Hematopoietic multipotent progenitor cell treated with erythropoietin and hydrocortisone succinate and interleukin-3 and kit ligand, for 15 days (in vitro differentiated cells): ENCODE measurements at places on chromosomes 16 and 17.

- DNase-seq: no peak
These were observed 306.1 kb upstream of the XYLT1 start for GRCh38 chr16:17776888-17777287.

- DNase-seq: no peak
These were observed 41.0 kb upstream of the ZNF469 start for GRCh38 chr16:88341551-88342290.

- no peak for DNase-seq
These were observed 68.8 kb downstream of the GPR139 start for GRCh38 chr16:20004931-20005330.

- no peak for DNase-seq
These were observed 643 bp downstream of the NOTUM start for GRCh38 chr17:81960130-81960958.

GRCh38 chr17:1629504-1630310, 1.1 kb upstream of the SLC43A2 start:
- DNase-seq: peak; percentile 79

DNA sequence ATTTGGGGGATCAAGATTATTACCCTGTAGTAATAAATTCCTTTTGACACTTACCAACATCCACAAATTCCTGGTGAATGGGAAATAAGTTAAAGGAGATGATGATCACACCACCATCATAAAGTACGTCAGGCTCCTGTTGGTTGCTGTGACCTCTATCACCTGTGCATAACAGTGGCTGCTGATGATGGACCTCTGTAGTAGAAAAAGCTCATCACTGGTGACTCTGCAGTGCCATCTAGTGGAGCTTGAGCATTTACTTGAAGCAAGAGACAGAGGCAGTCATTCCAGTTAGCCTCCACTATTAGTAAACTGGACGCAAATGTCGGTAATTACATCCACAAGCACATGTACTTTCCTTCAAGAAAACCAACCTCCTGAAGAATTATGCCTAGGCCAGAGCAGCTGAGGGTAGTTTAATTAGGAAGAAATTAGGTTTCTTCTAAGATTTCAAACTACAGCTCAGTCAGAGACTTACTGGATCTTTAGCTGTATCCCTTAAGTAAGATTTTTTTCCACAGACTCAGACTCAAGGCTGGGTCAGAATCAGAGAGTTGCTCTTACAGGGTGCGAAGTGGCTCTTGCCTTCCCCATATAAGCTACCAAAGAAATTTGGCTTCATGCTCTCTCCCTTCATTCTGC, 39.3 kb downstream of the CYB561 start:
- peak; percentile 85 for DNase-seq

DNA sequence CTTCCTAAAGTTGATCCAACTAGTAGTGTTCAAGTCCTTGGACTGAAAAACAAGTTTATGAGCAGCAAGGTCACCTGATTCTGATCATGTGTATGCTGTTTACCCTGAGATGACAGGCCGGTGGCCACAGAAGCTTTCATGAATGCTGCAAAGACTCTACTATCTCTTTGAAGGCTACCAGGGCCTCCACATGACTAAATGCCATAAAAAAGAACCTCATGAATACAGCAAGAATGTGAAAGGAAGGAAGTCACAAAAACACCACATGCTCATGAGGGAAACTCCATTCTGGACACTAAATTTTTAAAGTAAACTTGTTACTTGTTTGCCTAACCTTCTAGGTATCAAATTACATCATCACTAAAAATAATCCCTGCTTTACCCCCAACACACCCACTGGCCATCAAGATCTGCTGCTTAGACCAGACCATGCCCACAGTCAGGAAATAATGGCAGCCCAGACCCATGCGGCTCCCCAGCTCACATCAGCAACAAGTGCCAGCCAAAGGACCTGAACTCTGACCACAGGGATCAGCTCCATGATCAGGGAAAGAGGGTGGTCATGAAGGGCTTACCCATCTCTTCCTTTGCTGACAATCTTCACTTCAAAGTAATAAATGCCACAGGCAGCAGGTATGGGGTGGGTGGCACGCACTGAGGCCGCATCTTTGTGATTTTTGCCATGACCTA, 1.4 kb downstream of the RANBP10 start:
- DNase-seq: peak; percentile 44

- no peak for DNase-seq
These were observed 79.2 kb upstream of the RBL2 start for GRCh38 chr16:53355064-53355463.

DNA sequence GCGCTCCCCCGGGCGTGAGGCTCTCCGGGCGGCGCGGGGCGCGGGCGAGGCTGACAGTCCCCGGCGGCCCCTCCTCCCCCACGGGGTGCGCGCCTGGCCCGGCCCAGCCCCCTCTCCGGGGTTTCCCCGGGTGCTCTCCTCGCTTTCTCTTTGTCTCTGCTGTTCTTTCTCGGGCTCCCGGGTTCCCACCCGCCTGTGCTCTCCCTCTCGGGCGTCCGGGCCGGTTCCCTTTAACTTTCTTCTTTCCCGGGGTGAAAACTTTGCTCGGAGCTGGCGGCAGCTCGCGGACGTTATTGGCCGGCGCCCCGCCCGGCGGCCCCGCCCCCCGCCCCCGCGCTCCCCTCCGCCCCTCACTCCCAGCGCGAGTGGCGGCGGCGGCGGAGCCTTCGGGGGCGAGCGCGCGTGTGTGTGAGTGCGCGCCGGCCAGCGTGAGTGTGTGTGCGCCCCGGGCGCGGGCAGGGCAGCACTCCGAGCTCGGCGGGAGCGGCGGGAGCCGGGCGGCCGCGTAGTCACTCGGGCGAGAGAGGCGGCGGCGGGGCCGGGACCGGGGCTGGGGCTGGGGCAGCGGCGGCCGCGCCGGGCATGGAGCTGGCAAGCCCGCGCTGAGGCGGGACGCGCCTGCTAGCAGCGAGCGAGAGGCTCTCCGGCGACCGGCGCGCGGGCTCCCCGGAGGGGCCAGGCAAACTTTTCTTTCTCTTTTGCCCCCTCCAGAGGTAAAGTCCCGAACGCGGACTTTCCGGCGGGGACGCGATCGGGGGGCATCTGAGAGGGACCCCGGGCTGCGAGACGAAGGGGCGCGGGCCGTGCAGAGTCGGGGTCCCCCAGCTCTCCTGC, at the start of gene NTN1:
Gene NTN1 (plus strand): TSS at position 353 of the 834 bp plus-strand sequence. CDS start 864 bp downstream, outside the sequence.
- no peak for DNase-seq

GRCh38 chr17:65359016-65359415, 202.4 kb downstream of the AXIN2 start:
- no peak for DNase-seq

DNA sequence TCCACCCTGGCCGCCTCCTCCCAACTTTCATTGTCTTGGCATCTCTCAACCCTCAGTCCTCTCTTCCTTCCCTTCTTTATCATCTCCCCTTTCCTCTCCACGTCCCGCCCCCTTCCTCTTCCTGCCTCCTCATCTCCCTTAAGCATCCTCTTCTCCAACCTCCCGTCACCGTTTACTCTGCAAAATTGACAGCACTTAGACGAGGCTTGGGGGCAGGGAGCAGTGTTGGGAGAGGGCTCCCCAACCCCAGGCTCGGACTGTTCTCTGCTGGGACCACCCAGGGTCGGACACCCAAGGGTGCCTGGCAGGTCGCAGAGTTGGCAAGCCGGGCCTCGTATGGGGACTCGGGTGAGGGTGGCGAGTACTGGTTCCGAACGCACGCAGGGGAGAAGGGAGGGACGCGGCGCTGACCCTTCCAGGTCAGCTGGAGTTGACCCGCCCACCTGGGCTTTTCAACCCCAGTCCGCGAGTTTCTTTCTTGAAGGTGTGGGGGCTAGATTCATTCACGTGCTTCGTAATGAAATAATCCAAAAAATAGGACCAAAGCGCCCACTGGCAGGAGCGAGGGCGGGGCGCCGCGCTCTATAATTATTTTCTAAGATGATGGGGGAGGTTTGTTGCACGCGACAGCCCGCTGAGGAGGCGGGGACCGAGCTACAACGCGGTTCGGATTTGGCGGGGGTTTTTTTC, 775 bp upstream of the PAGR1 start:
- DNase-seq: no peak

DNA sequence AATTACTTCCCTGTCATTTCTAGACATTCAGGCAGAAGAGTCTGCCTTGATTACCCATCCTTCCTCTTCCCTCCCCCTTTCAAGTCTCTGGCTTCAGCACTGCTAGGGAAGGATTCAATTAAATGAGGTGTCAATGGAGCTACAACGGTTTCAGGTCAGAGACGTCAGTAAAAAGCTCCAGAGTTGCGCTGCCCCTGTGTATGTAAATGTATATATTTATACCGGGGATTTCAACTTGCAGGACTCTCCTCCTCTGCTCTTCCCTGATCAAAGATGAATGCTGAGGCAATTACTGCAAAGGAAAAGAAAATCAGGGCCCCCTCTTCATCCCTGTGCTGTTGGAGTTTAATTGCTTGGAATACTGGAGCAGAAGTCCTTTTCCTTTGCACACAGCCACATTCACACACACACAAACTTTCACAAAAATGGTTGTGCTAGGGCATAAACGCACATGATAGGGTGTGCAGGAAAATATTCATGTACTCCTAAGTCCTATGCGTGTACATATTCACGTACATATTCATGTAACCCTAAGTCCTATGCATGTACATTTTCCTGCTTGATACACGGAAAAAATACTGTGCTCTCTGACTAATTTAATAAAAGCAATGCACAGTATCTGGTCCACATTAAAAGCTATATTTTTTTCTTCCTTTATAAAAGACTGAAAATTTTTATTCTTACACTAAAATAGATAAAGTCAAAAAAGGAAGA, 129.7 kb upstream of the PMFBP1 start:
- no peak for DNase-seq

- no peak for DNase-seq
These were observed 107.0 kb upstream of the CACNG5 start for GRCh38 chr17:66727634-66728570.

GRCh38 chr16:4094127-4094773, 22.0 kb downstream of the ADCY9 start:
- DNase-seq: no peak

- DNase-seq: no peak
These were observed 26.3 kb upstream of the METRNL start for GRCh38 chr17:83053021-83053681.

DNA sequence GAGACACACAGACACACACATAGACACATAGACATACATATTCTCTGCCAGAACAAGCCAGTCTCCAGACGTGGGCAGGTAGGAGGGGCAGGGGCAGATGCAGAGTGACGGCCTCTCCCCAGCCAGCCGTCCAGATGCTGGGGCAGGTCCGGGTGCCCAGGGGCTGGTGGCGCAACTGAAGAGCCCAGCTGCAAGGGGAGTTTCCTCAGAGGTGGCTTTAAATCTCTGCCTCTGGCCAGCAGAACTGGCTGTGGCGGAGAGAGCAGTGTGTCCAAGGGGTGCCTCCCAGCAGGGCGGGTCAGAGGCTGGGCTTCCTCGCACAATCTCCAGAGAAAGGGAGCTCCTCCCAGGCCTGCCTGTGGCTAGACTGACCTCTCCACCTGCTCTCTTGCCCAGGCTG, 9.4 kb upstream of the GCGR start:
- DNase-seq: no peak

DNA sequence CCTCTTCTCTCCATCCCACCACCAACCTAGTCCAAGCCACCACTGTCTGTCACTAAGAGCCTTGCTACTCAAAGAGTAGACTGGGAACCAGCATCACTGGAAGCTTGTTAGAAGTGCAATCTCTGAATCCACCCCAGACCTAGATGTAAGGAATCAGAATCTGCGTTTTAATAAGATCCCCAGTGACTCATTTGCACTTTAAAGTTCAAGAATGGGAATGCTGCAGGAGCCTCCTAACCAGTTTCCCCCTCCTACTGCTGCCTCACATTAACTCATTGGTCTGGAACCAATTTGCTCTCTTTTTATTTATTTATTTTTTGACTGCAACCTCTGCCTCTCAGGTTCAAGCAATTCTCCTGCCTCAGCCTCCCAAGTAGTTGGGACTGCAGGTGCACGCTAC, 19.8 kb upstream of the LYRM9 start:
- DNase-seq: no peak

GRCh38 chr16:19153876-19154275, 14.2 kb upstream of the SYT17 start:
- DNase-seq: no peak

- DNase-seq: peak; percentile 18
These were observed 2.0 kb upstream of the CD300H start for GRCh38 chr17:74569020-74570003.

GRCh38 chr17:2213291-2213960, 90.2 kb downstream of the SMG6 start:
- no peak for DNase-seq

GRCh38 chr17:64572682-64573154, 65.9 kb downstream of the CEP95 start:
- DNase-seq: no peak

DNA sequence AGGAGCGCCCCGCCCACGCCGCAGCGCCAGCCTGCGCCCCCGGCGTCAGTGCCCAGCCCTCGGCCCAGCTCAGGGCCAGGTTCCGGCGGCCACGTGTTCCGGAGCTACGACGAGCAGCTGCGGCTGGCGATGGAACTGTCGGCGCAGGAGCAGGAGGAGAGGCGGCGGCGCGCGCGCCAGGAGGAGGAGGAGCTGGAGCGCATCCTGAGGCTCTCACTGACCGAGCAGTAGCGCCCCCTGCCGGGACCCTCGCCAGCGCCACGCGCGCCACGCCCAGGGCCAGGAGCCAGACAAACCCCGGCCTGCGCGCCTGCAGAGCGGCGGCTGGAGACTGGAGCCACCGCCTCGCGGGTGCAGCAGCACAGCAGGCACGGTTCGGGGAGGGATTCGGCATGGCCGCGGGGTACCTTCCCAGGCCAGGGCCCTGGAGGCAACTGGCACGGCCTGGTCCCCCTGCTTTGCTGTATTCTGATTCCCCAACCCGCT, 9.3 kb downstream of the CORO6 start:
- DNase-seq: peak; percentile 69

GRCh38 chr17:80937462-80938381, 53.9 kb upstream of the CHMP6 start:
- DNase-seq: no peak

GRCh38 chr17:57959929-57960328, 4.7 kb upstream of the CUEDC1 start:
- no peak for DNase-seq

GRCh38 chr17:13002761-13003453, 14.9 kb downstream of the ELAC2 start:
- DNase-seq: peak; percentile 69

GRCh38 chr16:72469932-72470331, 298.0 kb upstream of the PMFBP1 start:
- no peak for DNase-seq

DNA sequence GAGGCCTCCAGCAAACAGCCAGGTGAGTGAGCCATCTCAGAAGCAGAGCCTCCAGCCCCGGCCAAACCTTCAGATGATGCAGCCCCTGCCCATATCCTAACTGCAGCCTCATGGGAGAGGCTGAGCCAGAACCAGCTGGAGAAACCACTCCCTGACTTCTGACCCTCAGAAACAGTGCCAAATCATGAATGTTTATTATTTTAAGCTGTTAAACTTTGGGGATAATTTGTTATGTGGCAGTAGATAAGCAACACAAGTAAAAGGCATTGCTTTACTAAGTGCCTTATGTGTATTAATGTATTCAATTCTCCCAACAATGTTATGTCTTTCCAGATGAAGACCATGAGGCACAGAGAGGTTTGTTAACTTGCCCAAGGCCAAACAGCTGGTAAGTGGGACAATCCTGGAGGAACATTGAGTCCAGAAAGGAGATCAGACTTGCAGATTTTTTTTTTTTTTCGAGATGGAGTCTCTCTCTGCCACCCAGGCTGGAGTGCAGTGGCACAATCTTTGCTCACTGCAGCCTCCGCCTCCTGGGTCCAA, 59.6 kb downstream of the SOCS1 start:
- DNase-seq: no peak
